ENCODE measurements at places on chromosomes 5 and 9.
A peak's percentile ranks its signal among the peaks of the same experiment; 100 is the strongest.

DNA sequence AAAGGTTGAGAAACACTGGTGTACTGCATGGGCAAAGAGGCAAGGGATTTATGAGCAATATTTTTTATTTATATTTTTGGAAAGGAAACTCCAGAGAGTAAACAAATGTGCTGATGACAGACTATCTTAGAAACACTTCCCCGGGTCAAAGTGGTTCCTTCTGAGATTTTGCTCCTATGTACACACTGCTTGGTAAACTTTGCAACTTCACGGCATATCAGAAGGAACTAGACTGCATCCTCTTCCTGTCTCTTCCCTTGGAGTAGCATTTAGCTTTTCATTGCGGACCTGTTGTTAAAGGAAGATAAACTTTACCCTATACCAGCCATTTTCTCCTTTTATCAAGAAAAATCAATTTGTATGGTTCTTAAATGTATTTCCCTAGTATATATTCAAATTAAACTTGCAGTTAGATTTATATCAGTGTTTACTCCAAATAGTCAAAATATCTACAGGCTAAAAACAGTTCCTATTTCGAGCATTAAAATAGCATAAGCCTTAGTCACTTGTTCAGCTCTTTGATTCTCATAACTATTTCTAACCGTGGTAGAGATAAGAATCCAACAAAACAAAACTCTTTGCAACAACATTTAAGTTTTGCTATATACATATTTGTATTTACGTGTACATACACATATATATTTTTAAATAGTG, 48.0 kb upstream of the LRRC19 start:
- DNase-seq: no peak

DNA sequence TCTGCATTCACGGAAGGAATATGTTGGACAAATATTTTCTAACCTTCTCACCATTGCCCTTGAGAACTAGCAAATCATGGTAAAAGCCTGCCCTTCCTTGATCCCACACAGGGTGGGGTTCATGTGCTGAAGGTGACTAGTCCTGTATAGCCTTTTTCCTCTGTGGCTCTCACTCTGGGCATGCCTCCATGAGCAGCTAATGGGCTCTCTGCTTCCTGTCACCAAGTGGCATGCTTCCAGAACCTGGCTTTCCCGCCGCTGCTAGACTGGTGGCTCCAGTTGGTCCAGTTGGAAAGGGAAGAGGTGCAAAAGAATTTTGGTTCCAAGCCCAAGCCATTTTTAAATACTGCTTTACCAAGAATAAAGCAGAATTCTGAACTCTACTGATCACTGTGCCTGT, 35.5 kb downstream of the FBXO10 start:
- DNase-seq: no peak

DNA sequence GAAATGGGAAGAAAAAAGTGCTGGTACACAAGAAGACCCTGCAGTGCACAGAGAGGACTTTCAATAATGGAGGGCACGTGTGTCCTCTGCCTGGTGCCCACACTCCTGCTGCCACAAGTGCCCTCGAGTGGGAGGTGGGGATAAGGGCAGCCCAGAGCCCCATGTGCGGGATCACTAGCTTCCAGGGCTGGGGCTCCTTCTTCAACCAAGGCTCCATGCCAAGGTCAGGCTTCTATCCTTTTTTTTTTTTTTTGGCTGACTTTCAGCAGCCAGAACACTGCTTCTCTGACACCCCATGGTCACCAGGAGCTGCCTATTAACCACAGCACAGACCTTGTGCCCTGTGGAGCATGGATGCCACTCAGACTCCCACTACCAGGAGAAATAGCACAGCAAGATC, 7.5 kb downstream of the ACSL6 start:
- no peak for DNase-seq

DNA sequence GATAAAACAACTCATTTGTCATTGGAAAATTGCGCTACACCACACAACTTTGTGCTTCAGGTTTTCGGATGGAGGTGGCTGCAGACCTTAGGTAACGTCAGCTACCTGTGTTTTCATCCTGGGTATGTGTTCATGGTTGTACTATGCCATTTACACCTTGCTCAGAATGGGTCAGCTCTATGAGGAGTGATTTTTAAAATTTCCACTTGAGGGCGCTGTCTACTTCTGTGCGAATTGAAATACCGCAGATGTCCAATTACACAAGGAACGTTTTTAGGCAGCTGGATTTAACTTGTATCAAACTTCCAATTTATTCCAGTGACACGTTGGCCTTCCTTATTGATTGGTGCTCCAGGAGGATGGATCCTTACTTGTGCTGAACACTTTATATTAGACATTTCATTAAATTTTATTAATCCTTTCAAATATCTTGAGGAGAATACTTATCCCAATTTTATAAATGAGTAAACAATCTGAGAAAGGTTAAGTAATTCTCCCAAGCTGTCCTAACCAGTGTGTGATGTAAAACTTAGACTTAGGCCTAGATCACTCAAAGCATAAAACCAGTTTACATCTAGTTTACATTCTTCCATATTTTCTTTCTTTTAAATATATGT, 23.4 kb downstream of the DMRTA1 start:
- DNase-seq: peak; percentile 44

DNA sequence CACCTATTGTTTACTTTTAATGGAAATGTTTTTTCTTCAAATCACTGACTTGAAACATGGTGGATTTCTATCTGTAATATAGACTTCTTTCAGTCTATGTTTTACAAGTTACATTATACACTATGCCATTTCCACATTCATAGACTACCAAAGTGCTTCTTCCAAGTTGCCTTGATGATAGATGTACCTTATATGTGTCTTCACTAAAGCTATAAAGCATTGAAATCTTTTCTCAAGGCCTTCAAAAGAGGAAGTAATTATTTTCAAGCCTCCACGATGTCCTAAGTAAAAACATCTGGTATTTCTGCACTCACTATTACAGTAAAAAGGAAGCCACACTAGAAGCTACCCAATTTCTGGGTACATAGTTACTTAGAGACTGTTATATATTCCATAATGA, 113.3 kb downstream of the FGF10 start:
- DNase-seq: peak; percentile 17

GRCh38 chr5:38535248-38535750, 21.1 kb downstream of the LIFR start:
- DNase-seq: peak; percentile 57

- no peak for DNase-seq
These were observed 499.7 kb downstream of the PDE4D start for GRCh38 chr5:59393585-59394420.

DNA sequence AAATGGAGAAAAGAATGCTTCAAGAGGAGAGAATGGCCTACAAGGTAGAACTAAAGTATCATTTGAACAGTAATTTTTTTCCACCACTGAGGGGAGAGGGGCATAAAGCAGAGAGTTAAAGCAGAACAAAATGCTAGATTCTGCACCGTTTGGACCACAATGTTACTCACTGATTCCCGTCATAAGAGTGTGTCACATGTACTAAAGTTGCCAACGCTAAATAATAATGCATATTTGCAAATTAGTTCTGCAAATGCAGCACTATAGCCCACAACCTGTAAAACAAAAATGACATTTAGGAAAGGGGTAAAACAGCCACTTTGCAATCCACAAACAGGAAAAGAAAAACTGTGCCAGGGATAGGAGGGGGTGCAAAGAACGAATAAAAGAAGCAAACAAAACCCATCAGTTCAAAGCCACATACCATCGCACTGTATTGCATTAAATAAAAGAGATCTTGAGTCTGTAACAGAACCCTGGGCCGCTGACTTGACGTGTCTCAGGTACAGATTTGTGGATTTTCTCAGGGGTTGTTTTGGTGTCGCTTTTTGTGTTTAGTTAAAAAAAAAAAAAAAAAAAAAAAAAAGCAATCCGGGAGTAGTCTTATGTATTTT, 7.7 kb upstream of the NFIB start:
- peak; percentile 78 for DNase-seq

DNA sequence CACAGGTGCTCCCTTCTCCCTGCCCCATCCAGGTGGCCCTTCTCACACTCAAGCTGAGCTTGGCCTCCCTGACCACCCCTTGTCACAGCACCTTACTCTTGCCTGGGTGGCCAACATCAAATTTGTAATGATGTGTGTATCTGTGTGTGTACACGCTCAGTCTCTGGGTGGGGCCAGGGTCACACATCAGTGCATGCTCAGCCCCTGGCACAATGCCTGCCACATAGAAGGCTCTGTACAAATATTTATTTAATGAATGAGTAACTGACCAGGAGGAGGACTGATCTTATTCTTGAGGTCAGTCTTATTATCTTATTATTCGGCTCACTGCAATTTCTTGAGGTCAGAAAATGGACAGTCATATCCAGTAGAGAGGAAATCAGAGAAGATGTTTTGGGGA, 41.3 kb upstream of the HAND1 start:
- peak; percentile 74 for DNase-seq

- DNase-seq: no peak
These were observed 11.6 kb upstream of the SPTAN1 start for GRCh38 chr9:128540634-128541360.

DNA sequence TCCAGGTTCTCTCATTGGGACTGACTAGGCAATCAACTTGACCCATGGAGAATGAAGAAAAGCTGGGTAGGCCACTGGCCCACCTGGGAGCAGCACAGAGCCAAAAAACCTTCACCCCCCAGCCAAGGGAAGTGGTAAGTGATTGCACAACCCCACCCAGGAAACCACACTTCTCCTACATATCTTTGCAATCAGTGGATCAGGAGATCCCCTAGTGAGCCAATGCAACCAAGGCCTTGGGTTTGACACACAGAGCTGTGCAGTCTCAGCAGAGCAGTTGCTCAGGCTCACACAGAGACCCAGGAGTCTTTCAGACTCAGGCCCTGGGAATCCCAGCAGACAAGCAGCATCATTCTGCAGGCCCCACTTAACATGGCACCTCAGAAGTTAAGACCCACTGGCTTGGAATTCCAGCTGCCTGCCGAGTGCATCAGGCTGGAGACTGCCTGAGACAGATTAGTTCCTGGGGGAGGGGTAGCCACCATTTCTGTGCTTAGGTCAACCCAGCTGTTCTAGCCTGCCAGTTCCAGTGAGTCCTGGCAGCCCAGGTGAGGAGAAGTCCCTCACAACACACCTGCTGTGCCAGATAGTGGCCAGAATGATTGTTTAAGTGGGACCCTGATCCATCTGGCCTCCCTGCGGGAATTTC, 136.4 kb downstream of the SAXO1 start:
- DNase-seq: peak; percentile 54

GRCh38 chr5:126402621-126403555, 20.3 kb upstream of the GRAMD2B start:
- DNase-seq: peak; percentile 30

DNA sequence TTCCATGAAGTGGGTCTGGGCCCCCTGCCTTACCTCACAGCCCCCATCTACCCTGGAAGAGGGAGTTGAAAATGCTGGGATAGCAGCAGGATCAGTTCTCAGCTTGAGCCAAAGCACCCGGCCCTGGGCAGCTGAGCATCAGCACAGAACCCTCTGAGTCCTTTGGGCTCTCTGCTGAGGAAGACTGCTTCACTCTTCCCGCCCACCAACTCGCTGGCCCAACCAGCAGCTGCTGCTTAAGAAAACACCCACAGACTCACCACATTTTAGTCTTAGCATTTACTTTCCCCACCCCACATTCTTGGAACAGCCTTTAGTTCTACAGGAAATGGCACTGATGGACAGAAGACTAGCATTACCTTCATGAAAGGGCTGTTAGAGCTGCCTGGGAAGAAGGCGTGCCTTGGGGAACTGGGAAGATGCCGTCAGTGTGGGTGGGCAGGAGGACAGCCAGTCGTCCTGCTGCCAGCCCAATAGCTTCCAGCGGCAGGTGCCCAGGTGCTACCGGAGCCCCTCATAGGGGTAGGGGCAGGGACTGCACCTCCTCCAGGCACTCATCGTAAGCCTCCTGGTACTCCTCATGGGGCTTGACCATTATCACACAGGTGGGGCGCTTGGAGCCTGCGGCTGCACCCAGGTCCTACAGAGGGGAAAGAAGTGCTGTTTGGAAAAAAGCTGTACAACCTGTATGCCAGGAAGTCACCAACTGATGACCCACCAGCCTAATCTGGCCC, 4.3 kb downstream of the NHP2 start:
- DNase-seq: peak; percentile 33

DNA sequence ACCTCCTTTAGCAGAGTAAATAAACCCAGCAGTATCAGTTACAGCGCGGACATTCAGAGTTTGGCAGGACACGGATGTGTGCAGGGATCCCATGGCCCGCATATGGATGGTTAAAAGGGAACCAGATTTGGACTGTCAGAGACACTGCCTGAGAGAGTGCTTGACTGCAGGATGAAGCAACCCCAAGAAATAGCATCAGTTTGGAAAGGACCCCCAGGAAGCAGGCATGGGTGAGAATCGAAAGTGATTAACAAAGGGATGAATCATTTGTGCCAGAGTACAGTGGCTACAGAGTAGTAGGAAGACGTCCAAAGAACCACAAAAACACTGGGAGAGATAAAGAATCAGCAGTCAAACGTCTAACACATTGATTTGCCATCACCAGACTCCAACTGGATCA, 5.5 kb downstream of the C7 start:
- peak; percentile 89 for DNase-seq

DNA sequence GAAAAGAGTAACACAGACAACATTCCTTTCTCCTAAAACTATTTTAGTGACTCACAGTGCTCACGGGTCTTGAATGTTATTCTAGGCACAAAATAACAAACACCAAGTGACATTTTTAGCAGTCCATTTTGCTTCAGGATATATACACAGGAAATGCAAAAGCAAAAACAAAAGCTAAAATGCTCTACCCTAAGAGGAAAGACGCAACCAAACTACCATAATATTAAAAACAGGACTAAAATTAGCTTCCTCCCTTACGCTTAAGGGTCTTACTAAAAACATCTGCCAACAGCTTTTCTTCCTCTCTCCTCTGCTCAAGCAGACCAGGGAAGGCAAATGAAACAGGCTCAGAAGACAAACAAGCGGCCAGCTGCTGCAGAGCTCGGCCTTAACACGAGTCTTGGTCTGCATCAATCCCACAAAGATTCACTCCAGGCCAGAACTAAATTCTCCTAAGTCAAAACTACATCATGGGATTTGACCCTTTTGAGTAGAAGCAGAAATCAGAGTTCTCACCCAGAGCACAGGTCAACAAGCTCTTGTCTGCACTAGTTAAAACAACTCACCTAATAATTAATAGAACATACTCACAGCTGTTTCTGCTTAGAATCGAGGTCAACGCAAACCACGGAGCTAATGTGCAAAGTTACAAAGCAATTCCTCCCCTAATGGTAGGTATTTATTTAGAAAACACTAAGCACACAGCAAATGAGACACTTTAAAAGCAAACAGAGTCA, 62.3 kb downstream of the RAPGEF1 start:
- DNase-seq: peak; percentile 77

GRCh38 chr9:113609562-113610318, 146.2 kb downstream of the RGS3 start:
- peak; percentile 32 for DNase-seq
